Transverse colon (tissue), 4 donors: ENCODE measurements at places on chromosomes 6 and 20.

DNA sequence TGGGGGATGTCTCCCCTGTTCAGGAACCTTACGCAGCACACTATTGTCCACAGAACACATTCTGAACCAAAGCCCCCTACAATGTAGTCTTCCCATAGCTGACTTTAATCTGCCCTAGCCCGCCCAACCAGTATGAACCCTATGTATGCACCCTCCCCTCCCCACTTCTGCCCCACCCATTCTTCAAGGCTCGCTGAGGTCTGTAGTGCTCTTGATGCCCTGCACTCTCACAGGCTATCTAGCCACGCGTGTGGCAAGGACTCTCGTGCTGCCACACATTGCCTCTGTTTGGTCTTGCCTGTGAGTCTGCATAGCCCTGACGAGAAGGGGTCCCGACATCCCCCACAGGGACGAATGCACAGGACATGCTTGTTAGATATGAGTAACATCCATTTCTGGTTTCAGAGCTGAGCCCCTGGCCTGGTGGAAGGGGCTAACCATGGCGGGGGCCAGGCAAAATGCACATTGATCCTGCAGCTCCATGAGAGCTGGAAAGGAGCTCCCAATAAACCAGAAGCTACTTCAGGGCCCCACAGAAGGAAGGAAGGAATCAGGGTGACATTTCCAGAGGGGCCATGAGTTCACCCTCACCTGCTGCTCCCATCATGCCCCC, 22.6 kb downstream of the MOCS1 start:
- DNase-seq: no peak

GRCh38 chr6:20706238-20706938, 172.1 kb downstream of the CDKAL1 start:
- no peak for DNase-seq

DNA sequence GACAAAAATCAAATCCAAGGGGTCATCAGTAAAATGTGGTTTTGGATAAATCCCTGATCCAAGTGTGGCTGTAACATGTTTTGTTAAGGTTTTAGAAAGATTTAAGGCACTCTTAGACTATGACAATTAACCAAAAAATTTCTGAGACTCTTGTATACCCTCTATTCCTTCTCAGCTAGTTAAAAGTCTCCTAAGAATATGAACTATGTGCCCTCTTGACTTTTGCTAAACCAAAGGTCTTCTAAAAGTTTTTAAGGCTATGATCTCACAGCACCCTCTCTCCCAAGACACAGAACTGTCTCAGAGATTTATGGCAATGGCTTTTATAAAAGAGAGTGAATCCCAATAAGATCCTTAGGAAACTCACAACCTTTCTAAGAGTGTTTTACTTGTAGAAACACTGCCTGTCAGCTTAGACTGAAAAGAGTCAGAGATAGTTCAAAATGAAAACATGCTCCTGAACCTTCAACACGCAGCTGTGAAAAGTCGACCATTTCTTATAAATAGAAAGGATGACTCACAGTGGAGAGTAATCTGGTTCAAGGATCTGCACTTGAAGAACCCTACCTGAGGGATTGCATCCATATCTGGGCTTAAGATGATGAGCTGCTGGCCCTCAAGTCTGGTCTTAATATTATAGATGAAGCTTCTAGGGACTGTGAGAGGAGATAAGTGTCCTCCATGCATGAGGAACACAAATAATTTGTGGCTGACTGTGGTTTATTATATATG, 388.4 kb upstream of the GJE1 start:
- DNase-seq: no peak

GRCh38 chr6:165967810-165968407, 199.7 kb downstream of the TBXT start:
- no peak for DNase-seq

DNA sequence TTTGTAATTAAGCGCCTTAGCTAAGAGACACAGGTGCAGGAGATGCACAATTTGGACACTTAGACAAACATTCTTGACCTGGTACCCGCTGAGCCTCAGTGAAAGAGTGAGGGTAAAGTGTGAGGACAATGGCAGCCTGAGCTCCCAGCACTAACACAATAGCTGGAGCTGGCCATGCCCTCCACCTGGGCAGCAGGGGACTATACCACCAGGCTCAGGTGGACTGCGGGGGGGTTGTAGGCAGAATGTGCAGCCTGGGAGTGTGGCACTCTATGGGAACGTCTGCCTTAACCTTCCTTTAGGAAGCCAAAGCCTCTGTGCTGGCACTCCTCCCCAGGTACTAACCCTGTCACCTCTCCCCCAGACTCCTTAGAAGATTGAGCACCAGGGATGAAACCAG, 23.6 kb downstream of the PRKN start:
- no peak for DNase-seq

- DNase-seq: no peak
These were observed 4.7 kb upstream of the CCN2 start for GRCh38 chr6:131955876-131956275.

DNA sequence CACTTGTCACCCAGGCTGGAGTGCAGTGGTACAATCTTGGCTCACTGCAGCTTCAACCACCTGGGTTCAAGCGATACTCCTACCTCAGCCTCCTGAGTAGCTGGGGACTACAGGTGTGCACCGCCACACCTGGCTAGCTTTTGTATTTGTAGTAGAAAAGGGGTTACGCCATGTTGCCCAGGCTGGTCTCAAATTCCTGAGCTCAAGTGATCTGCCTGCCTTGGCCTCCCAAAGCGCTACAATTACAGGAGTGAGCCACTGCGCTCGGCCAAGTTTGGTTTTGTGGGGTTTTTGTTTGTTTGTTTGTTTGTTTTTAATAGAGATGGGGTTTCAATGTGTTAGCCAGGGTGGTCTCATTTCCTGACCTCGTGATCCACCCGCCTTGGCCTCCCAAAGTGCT, 12.3 kb downstream of the LOC128125822 start:
- DNase-seq: no peak

- DNase-seq: no peak
These were observed 8.2 kb upstream of the CD83 start for GRCh38 chr6:14109411-14109826.

GRCh38 chr6:72205500-72205899, 319.1 kb downstream of the RIMS1 start:
- no peak for DNase-seq

DNA sequence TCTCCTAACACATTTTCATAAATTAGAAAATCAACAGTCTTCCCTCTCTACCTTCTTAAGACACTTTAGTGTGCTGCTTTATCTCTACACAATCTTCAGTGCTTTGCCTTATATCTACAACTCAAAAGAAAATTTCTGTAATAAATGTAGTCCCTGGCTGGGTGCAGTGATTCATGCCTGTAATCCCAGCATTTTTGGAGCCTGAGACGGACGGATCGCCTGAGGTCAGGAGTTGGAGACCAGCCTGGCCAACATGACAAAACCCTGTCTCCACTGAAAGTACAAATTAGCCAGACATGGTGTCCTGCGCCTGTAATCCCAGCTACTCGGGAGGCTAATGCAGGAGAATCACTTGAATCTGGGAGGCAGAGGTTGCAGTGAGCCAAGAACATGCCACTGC, 9.7 kb upstream of the EDN1 start:
- DNase-seq: no peak

- DNase-seq: no peak
These were observed 20.6 kb downstream of the SLC2A12 start for GRCh38 chr6:134031696-134032255.

DNA sequence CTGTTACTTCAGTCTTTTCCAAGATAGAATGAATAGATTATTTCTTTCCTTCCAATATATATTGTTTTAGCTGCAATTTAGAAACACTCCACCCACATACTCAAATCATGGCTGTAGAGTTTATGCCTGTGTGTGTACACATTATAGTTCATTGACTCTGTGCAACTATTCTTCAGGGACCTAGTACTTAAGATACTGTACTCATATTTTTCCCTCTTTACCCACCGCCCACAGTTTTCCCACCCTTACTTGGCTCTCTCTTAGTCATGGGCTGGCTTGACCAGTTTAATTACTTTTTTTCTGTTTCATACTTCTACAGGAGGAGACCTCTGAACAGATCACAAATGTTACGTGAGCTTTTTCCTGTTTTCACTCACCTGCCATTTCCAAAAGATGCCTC, 30.4 kb downstream of the C6orf89 start:
- no peak for DNase-seq

GRCh38 chr6:89330910-89331309, 15.8 kb upstream of the GABRR2 start:
- DNase-seq: no peak

DNA sequence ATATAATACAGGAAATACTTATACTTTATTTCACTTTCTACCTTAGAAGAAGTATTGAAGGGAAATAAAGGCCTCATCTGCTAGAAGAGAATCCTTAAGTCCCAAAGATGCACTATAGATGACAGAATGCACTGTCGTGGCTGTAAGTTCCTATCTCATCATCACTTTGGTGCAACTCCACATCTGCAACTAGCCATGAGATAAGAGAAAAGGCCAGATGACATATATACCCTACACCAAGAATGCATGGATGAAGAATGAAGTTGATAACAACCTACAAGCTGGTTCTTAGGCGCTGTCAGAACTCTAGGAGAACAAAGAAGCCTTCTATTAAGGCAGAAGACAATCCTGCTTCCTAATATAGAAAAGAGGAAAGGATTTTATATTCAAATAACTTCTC, 11.6 kb upstream of the PLN start:
- no peak for DNase-seq
